ENCODE measurements at places on chromosomes 16 and 17.

DNA sequence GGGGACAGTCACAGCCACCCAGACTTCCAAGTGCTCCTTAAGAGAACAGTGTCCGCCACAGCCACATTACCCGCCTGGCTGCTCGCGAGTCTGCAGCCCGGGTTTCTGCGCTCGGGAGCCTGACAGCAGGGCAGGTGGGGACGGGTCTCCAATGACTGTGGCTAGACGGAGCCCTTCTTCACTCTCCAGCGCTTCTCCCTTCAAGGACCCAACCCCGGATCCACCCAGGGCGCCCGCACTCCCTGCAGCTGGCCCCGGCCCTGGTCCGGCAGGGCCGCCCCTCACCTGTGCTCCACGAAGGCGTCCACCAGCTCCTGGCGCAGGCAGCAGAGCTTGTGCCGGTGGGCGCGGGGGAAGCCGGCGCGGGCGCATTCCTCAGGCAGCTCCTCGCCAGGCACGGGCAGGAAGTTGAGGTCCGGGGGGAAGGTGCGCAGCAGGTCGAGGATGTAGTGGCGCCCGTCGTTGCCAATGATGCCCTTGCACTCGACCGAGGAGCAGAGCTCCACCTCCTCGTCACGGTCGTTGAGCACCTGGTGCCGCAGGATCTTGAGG, 13.9 kb downstream of the CLUH start:
- DNase-seq, result no peak

- DNase-seq, result no peak
Observed at GRCh38 chr17:1541367-1541904, 21.2 kb downstream of the PITPNA start.

- no peak for DNase-seq
Observed at GRCh38 chr16:75083813-75084212, 32.8 kb downstream of the LDHD start.

DNA sequence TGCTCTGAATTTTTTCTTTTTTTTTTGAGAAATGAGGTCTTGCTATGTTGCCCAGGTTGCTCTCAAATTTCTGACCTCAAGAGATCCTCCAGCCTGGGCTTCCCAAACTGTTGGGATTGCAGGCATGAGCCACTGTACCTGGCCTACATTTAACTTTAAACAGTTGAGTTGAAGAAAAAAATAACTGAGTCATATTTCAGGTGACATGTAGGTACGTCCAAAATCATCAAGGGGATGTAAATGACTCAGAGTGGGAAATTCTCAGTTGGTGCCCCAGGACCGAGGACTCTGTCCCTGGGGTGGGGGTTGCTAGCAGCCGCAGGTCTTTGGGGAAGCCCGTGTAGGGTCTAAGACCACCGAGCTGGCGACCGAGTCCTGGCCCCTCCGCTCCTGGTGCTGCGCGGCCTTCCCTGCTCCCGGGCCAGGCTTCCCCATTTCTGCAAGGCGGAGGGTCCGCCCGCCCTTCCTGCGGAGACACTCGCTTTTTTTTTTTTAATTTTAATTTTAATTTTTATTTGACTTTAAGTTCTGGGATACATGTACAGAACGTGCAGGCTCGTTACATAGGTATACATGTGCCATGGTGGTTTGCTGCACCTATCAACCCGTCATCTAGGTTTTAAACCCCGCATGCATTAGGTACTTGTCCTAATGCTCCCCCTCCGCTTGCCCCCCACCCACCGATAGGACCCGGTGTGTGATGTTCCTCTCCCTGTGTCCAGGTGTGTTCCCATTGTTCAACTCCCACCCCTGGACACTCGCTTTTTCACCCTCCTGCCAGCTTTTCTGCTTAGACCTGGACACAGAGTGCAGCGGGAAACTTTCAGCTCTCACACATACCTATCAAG, 12.7 kb upstream of the N4BP1 start:
- DNase-seq, result no peak

GRCh38 chr17:82390860-82391435, 19.4 kb downstream of the UTS2R start:
- no peak for DNase-seq

DNA sequence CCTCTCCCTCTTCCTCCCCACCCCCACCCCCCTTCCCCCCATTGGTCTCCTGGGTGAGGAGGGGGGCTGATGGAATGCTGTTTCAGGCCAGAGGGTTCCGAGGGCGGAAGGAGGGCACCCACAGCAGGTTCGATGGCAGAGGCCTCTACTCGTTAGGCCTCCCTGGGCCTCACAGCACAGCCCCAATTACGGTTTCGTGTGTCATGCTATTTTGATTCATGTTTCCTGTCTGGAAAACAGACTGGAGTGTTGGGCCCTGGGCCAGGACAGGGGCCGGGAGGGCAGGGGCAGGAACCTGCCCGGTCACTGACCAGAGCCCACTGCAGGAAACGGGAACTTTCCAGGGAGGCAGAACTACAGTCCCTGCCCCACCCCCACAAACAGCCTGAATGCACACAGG, 138.2 kb downstream of the C16orf95 start:
- DNase-seq, result no peak

DNA sequence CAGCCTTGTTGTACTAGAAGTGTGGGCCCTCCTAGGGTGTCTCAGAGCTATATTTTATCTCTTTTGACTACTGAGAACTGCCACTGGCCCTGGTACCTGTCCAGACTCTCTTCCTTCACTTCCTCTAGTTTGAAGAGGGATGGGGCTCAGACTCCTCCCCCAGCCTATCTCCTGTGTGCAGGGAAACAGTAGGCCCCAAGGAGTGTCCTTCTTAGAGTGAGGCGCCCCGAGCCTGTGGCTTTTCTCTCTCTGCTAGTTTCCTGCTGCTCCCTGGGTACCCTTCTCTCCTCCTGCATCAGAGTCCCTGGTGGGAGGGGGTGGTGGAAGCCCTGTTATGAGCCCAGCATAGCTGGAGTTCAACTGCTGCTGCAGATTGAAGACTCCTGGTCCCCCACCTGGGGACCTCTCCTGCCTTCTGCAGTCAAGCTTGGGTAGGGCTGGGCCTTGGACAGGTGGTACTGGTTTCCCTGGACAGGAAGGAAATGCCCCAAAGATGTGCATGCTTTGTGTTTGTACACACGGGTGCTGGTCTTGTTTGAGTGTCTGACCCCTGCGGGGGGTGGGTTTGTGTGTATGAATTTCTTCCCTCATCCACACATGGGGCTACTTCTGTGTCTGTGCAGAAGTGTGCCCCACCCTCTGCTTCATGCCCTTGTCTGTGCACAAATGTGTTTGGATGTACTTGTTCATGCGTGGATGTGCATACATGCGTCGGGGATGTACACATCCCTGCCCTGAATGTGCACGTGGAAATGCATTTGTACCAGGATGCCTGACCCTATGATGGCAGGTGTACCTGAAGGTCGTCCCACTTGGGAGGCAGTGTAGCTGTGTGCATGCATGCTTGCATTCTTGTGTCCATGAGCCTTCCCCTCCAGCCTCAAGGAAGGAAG, 6.9 kb downstream of the RARA start:
- no peak for DNase-seq

DNA sequence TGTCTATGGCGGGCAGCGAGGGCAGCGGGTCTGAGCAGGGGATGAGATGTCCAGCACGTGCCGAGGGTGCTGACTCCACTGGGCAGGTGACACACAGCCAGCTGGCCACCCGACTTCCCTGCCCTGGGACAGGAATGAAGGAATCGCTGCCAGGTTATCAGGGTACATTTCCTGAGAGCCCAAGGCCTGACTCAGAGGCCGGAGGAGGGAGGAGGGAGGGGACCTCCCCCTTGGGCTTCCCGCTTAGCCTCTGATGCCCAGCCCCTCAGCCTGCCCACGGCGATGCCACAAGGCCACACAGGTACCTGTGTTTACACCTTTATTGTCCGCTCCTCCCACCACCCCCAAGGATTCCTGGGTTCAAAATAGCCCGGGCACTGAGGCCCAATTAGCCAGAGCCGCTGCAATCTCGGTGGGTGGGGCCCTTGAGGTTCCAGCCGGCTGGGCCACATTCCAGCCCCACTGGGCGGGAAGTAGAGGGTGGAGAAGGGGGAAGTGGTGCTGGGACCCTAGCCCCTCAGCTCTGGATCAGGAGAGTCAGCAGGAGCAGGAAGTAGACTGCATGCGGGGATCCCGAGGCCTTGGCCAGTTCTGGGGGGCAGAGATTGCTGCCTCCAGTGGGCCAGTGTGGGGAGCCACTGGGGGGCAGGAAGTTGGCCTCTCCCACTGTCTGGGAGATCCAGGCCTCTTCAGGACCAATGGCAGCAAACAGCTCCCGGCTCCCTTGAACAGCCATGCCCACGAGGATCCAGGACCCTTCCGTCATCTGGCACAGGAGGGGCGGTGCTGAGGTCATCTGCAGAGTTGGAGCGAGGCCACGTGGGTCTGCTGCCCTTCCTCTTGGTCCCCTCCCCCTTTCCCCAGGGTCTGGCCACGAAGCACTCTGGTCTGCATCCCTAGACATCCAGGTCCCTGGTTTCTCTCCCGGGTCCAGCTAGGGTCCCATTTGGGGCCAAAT, 3.4 kb upstream of the PRSS8 start:
- DNase-seq, result no peak

GRCh38 chr16:2151188-2152091, 3.0 kb downstream of the RAB26 start:
- DNase-seq, result no peak

DNA sequence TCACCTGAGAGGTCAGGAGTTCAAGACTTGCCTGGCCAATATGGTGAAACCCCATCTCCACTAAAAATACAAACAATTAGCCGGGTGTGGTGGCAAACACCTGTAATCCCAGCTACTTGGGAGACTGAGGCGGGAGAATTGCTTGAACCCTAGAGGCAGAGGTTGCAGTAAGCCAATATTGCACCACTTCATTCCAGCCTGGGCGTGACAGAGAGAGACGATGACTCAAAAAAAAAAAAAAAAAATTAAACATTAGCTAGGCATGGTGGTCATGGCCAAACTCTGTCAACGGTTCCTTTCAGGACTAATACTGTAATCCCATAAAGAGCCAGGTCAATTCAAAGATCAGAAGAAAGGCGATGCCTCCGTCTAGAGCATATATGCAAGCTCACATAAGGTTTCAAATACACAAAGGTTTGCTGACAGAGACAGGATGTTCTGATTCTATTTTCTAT, 2.4 kb downstream of the RNF157 start:
- no peak for DNase-seq
